CD8-positive, alpha-beta T cell (primary cell): ENCODE measurements at places on chromosomes 3 and 15.

GRCh38 chr3:121505256-121505655, 40.5 kb downstream of the POLQ start:
- no peak for DNase-seq

GRCh38 chr3:73213896-73214295, 152.4 kb downstream of the EBLN2 start:
- no peak for DNase-seq

DNA sequence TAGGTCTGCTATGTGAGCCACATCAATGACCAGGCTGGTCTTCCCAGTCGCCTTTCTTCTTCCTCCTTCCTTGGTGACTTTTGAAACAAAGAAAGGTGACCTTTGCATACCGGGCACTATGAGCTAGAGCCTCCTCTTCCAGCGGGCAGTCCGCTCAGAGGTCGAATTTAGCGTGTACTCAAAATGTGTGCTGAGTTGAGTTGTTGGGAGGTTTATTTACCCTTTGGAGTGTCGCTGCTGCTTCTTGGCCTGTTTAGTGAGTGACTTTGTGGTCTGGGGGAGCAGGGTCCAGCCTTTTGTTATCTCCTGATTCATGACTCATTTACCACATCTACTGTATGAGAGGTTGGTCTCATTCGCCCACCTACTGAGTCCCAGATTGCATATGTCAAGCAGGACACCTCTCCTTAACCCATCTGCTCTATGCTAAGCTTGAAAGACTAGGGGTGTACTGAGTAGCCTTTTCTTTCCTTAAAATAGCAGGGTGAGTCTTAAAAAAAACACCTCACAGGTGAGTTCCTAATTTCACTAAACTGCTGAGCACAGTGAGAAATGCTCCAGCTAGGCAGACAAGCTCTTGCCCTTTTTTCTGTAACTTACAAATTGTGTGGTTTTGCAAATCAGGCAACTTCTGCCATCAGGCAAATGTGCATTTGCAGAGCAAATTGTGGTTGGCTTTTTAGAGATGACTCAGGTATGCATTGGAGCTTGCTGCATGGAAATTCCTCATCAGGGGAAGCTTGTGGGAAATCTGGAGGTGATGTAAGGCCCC, 3.2 kb upstream of the SIAH2 start:
- no peak for DNase-seq

DNA sequence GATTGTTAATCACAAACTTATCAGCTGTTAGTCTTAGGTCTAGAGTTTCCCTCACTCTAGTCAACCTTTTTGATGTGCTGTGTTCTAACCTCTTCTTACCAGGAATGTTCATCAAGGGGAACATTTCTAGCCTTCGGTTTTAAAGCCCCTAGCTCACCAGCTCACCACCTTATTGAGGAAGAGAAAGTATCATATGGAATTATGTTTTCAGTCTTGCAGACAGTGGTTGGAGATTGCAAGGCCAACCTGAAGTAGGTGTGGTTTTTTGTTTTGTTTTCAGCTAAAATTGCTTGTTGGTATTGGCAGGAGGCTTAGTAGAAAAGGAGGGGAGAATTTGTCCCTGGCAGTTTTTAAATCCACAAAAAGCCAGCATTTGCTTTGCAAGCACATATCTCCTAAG, 48.4 kb upstream of the CCDC80 start:
- DNase-seq: no peak

- DNase-seq: no peak
Observed at GRCh38 chr15:101310161-101310480, 15.1 kb upstream of the SNRPA1 start.

- no peak for DNase-seq
Observed at GRCh38 chr15:57198654-57199291, 177.5 kb upstream of the CGNL1 start.

GRCh38 chr3:143633816-143634215, 214.5 kb downstream of the SLC9A9 start:
- no peak for DNase-seq

DNA sequence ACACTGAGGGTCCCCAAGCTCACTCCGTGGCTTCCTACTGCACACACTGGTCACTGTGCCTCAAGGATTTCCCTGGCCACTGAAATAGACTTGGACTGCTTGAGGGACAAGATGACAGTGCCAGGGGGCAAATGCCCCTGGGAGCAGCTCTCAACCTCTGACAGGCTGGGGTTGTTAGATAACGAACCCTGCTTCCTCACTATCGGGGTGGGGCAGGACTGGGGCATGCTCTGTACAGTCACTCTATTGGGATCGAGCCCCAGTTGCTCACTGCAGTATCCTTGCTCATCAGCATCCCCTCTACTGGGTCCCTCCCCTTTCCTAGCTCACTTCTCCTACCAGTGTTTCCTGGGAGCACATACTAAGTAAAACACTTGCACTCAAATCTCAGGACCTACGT, 610.8 kb downstream of the NTRK3 start:
- DNase-seq: no peak

- no peak for DNase-seq
Observed at GRCh38 chr3:45199837-45200648, 26.0 kb downstream of the TMEM158 start.
